ENCODE measurements at places on chromosomes 4 and X.

- no peak for DNase-seq
Observed at GRCh38 chr4:167955006-167955405, 137.3 kb upstream of the ANXA10 start.

GRCh38 chr4:8117278-8117682 is 41.3 kb downstream of the ABLIM2 start:
- DNase-seq: peak; percentile 45

- no peak for DNase-seq
Observed at GRCh38 chrX:71650333-71650969, 16.9 kb upstream of the LOC101059915 start.

- no peak for DNase-seq
Observed at GRCh38 chrX:8125566-8125965, 45.5 kb downstream of the VCX2 start.

- DNase-seq: no peak
Observed at GRCh38 chr4:80560337-80560736, 224.8 kb downstream of the CFAP299 start.

DNA sequence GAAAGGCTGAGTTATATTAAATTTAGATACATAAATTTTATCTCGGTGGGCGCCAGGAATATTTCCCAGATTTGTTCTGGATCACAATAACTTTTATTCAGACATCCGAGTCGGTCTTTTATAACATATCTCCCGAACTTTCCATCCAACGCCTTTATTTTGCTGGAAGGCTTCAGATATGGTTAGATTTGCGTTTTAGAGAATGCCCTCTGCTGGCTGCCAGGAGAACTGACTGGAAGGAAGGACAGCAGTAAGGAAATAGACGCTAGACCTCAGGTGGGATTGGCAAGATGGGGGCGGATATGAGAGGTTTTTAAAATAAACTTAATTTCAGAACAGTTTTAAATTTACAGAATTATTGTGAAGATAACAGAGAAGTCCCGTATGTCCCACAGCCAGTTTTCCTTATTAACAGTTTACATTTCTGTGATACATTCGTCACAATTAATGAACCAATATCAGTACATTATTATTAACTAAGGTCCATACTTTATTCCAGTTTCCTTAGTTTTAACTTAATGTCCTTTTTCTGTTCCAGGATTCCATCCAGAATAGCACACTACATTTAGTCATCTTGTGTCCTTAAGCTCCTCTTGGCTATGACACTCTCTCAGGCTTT is 4.6 kb upstream of the KANTR start:
- DNase-seq: no peak

DNA sequence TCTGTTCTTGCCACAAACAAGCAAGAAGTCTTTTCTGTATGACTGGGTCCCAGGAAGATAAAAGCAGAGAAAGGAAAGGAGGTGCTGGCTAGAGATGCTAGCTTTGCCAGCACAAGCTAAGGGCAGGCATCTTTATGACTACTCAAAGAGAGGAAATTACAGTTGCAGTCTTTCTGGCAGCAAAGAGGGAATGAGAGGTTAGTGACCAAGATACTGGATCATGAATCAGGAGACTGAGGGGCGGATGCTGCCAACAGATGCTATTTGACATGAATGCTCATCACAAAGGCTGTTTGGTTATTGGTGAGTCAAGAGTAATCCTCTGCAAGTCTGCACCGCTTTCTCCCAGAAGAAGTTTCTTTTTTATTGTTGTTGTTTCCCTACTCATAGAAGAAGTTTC is 5.5 kb upstream of the XIAP start:
- no peak for DNase-seq

GRCh38 chr4:7264694-7265093 is 72.4 kb downstream of the SORCS2 start:
- no peak for DNase-seq
